ENCODE measurements at places on chromosomes 12 and 14.
A peak's percentile ranks its signal among the peaks of the same experiment; 100 is the strongest.

- no peak for DNase-seq
Measured at GRCh38 chr12:116339062-116339461, 61.6 kb upstream of the MED13L start.

- DNase-seq = no peak
Measured at GRCh38 chr12:84787253-84787652, 125.3 kb downstream of the SLC6A15 start.

DNA sequence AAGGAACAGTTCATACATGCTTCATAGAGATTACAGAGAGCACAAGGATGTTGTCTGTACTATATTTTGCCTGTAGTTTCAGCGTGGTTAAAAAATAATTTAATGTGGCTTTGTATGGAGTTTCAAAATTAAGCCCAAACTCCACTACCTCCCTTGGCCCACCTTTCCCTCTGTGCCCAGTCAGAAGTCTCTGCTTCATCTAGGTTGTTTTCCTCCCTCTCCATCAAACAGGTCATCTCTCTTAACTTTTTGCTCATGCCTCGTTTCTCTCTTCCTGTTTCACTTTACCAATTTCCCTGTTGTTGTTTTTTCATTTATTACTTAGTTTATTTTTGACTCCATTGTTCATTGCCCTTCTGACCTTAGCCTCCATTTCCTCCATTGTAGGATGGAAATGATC is 94.9 kb upstream of the NEDD1 start:
- DNase-seq = no peak

DNA sequence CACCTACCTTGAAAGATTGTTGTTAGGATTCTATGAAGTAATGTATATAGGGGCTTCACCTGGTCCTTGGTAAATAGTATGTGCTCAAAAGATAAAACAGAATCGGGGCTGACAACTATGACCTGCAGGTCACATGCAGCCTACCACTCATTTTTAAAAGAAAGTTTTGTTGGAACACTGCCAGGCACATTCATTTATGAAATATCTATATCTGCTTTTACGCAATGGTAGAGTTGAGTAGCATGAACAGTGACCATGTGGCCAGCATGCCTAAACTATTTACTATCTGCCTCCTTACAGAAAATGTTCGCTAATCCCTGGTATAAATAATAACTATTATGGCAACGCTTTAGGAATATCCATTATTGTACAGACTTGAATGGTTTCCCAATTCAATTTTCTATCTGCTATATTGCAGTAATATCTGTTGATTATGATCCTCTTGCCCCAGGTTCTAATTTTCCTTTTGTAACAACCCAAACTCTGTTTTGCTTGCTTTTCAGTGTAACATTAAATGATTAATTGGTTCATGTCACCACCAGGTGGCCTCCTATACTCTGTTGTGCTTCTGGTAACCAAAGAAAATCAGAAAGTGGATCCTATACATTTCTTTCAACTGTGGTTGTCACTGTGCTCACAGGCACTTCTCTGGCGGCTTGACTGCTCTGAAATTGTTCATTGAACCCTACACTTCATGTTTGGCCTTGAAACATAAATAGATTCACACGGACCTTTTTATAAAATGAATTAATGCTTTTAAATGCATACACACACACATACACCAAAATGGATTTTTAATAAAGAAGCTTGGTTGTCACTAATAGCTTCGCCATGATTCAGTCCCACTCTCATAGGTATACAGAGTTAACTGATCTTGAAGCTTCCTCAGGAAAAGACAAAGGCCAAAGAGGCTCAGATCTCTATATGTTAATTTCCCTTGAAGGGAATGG is 227.7 kb upstream of the NPAS3 start:
- DNase-seq = peak; percentile 33

DNA sequence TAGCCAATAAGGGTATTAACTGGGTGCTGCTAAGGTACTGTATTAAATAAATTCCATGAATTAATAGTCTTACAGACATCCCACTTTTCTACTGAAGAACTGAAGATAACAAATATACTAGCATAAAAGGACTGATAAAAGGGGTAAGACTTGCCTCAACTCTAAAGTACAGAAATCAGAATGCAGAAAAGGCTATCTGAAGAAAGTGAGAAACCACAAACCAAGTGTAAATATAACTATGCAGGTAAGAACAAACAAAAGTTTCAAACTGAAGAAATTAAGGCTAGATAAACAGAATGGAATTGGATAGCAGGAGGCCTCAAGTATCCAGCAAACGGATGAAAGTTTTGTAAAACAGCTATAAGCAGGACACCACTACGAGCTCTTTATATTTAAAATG is 29.5 kb downstream of the YAF2 start:
- no peak for DNase-seq

GRCh38 chr12:68326716-68327115 is 5.4 kb downstream of the MDM1 start:
- no peak for DNase-seq

DNA sequence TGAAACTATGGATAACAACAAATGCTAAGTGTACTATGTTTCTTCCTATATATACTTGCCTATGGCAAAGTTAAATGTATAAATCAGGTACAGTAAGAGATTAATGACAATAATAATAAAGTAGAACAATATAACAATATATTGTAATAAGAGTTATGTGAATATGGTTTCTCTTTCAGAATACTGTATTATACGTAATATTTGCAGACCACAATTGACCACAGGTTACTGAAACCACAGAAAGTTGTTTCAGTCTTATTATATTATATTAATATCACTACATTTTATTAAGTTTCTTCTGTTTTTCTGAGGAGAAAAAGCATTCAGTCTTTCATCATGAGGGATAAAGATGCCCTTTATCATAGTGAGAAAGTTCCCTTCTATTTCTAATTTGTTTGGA is 131.2 kb downstream of the EML1 start:
- DNase-seq = no peak

GRCh38 chr14:102655137-102655536 is 62.7 kb downstream of the RCOR1 start:
- DNase-seq = no peak

- no peak for DNase-seq
Measured at GRCh38 chr12:121470751-121471150, 70.8 kb downstream of the RNF34 start.

DNA sequence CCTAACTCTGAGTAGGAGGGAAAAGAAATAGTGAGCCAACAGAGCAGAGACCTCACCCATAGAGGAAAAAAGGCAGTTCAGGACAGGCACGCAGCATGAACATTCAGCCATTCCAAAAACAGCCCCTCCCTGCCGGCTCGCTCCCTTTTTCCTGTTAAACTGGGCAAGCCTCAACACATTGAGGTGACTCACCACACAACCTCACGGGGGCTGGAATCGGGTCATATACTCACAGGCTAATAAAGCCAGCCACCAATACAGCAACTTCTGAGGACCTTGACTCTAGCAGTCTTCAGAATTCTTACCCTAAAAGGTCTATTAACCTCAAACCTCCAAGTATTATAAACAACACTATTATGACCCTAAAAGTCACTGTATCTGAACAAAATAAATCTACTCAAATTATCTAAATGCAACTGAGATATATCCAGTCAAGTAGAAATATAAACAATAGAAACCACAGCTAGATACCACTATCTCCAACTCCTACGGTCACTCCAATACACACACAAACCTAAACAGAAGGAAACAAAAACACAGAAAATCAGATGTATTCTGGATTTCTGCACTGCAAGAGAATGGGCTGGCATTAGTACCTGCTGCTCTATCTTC is 6.3 kb downstream of the YBX3 start:
- DNase-seq = no peak

DNA sequence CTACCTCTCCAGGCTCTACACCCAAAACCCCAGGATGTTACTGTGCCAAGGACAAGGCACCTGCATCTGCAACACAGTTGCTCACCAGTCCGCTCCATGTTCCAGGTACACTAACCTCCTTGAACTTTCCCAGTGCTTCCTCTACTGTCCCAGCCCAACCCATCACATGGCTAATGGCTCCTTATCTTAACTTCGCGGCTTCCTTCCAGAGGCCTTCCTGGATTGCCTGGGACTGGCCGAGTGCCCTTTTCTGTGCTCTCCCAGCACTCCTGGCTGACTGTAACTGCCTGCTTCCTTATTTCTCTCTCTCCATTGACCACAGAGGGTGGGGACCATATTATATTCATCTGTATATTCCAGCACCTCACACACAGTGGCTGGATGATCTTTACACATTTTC is 20.9 kb downstream of the POMT2 start:
- DNase-seq = no peak

DNA sequence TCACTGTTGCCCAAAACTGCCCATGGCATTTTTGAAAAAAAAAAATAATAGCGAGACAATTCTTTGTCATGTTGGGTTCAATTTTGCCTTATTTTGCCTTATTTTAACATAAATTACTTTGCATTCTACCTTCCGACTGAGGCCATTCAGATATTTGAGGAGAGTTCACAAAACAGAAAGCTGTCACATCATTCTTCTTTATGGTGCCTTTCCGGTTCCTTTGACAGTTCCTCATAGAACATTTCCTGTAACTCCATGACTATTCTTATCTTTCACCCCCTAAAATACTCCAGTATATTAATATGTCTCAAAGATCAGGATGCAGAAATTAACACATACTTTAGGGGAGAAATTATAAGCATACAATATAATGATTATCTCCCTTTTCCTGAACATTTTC is 476.7 kb downstream of the NOVA1 start:
- no peak for DNase-seq

- no peak for DNase-seq
Measured at GRCh38 chr14:32601069-32601468, 272.0 kb downstream of the AKAP6 start.

DNA sequence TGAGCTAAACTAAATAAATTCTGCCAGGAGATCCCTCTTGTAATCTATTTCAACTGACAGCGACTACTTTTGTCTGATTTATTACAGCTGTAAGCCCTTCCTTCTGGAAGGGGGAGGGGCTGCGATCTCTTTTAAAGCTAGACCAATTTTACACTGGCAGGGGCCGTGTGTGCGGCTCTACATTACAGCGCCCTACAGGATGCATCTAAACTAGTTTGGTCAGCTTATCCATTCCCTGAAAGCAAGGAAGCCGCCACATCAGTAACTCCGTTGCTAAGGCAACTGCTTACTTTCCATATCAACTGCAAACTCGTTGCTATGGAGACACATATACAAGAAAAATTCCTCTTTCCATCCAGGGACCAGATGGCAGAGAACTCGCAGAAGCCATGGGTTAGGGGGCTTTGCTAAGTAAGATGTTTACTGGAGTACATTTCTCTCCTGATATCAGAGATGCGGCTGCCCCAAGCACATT is 17.4 kb downstream of the FOXN3 start:
- DNase-seq = no peak

GRCh38 chr12:54759751-54760150 is 94.6 kb upstream of the MUCL1 start:
- peak; percentile 0 for DNase-seq

DNA sequence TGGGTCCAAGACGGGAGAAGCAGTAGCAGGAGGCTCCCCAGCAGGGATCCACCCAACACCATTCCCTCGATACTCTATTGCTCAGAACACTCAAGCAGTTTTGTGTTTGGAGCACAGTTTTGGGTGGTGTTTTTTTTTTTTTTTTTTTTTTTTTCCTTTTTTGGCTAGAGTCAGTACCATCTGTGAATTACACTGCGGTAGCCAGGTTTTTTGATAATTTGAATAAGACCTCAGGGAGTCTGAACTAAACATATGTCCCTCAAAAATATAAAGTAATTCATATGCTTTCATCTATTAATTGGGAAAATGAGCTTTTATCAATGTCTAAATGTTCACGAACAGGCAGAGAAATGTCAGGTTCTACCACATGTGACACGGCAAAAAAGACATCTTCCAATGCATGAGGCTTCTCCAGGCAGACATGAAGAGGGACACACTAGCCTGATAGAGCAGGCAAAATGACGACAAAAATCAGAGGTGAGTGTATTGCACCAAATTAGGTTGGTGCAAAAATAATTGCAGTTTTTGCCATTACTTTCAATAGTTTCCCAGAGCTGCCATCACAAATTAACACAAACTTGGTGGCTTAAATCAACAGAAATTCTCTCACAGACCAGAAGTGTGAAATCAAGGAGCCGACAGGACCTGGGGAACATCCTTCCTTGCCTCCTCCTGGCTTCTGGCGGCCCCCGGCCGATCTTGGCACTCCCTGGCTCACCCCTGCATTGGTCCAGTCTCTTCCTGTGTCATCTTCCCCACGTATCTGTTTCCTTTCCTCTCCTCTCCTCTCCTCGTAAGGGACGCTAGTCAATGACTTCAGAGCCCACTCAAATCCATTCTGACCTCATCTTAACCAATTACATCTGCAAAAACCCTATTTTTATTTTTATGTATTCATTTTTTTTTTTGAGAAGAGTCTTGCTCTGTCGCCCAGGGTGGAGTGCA is 33.9 kb downstream of the FOXN3 start:
- no peak for DNase-seq

DNA sequence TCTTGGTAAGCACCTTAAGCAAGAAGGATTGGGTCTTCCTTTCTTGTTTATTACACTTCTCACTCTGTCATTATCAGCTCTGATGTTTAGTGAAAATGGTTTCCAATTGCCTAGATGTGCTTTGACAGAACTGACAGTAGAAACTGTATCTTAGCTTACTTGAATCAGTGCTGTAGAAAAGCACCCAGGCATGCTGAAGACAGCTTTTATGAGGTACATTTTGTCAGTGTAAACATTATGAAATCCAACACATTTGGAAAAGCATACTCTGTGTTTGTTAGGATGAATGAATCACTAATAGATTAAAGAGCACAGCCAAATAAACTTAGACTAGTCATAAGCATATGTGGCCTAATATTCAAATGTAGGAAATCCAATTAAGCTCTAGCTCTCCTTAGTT is 290.2 kb upstream of the NPAS3 start:
- no peak for DNase-seq

DNA sequence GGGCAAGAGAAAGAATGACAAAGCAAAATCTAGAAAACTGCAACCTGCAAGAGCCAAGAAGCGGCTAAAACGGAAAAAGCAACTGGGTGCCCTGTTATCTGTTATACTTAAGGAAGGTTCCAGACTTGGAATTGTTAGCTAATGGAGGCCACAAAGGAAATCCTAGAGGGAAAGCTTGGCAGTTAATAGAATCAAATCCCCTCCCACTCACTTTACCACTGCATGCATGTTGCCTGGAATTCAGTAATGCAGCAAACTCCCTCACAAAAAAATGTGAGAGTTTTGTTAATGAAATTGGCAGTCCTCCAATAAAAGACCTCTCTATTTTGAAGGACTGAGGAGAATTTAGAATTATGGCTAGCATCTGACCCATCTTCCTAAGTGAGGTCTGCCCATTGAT is 164.2 kb upstream of the SOX5 start:
- no peak for DNase-seq

DNA sequence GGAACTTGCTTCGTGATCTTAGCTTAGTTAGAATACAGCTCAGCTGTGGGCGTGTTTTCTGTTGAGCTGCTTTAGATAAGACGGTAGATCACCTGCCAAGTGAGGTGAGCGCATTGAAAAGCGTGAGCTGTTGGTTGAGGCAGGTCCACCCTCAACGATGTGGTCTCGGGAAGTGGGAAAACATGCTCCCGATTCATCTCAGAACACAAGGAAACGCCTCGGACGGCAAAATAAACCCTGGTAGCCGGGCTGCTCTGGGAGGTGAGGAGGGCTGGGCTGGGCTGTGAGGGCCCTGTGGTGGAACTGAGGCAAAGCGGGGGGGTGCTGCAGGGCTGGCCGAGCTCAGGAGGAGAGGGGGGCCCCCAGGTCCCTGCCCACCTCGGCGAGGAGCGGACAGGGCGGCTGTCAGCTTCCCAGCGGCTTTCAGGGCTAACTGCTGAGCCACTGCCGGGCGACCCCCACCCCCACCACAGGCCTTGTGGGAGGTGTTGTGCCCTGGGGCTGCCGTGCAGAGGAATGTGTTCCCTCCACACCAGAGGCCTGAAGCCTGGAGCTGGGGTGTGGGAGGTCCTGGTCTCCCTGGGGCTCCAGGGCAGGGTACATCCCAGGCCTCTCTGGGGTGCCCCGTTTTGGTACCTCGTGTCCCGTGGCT is 30.7 kb downstream of the NOC4L start:
- no peak for DNase-seq
